Right cardiac atrium (tissue), 5 donors: ENCODE measurements at places on chromosomes 2 and 18. TPM values are rescaled to one million over a fixed set of nuclear protein-coding genes. Genes with fewer than 3 reads are reported as not detected.
A peak's percentile ranks its signal among the peaks of the same experiment; 100 is the strongest.

- DNase-seq = peak; percentile 86
Observed at GRCh38 chr18:13216711-13217465, 1.7 kb upstream of the LDLRAD4 start.

DNA sequence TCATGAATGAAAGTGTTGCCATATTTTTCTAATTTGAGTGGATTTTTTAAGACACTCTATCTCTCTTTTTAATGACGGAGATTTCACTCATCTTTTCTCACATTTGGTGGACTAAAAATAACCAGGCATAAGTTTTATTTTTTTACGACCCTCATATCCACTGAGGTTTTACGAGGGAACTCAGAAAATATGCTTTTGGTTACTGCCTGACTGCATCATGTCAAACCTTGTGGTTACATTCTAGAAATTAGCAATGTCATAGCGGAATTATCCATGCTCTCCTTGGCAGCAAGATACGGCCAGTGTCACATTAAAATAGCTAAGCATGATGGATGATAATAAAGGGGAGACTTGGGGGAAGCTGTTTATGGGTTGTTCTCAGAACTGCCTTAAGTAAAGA lies 428.6 kb upstream of the FSHR start:
- DNase-seq = no peak

GRCh38 chr2:240856151-240856980 lies 12.3 kb upstream of the AGXT start:
- DNase-seq = peak; percentile 46

GRCh38 chr2:234995332-234996068 lies 43.7 kb downstream of the SH3BP4 start:
- DNase-seq = no peak

GRCh38 chr18:28485918-28486317 lies 309.0 kb upstream of the CDH2 start:
- no peak for DNase-seq

GRCh38 chr18:25291150-25291549 lies 60.8 kb downstream of the ZNF521 start:
- no peak for DNase-seq

- DNase-seq = peak; percentile 72
Observed at GRCh38 chr2:241803387-241804325, 5.3 kb upstream of the NEU4 start.

DNA sequence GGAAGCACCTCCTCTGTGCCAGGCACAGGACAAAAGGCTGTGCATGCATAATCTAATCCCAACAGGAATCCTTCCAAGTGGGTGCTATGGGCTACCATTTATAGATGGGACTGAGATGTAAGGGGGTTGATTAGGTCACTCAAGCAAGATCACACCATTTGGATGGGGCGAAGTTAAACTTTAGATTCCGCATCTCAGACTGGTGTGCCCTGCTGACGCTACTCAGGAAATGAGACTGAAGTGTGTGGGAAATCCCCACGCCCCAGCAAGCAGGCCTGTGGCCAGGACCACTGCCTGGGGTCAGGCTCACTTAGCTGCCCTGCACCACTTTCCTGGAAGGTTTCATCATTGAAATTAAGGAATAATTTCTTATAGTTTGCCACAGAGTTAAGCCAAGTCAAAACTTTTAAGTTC lies 70.5 kb upstream of the PPP1CB start:
- DNase-seq = peak; percentile 53

- DNase-seq = no peak
Observed at GRCh38 chr2:60433018-60433596, 120.3 kb downstream of the BCL11A start.

DNA sequence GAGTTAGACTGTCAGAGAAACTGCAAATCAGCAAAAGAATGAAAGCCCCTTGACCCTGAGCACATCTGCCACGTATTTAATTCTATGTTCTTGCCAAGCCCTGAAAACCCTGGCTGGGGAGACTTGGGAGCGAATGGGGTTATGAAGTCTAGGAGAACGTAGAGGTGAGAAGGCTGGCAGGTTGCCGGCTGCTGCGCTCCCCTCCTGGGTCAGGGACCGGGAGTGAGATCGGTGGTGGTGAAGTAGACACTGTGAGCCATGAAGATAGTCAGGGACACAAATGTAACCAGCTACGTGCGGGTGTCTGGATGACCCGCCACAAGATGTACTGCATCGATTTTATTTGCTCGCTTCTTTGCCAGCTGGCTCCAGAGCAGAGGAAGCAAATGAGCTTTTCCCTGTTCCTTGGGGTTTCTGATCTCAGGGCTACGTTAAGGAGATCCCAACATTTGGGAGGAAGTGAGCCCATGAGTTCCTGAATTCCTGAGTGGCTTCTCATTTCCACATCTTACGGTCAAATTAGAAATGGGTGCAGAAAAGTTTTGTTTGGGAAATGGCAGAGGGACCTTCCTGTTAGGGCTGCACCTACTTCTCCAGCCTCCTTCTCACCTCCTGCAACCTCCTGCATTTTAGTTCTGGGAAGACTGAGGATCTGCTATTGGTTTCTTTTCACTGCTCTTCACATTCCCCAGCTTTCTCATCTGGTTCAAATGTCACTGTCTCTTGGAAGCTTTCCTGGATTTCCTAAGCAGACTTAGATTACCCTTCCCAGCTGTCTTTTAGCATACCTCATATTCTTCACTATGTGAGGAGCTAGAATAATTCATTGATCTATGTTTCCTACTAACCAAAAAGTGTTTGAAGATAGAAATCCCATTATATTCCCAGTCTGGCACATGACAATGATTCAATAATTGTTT lies 360.6 kb downstream of the ZNF521 start:
- peak; percentile 83 for DNase-seq

DNA sequence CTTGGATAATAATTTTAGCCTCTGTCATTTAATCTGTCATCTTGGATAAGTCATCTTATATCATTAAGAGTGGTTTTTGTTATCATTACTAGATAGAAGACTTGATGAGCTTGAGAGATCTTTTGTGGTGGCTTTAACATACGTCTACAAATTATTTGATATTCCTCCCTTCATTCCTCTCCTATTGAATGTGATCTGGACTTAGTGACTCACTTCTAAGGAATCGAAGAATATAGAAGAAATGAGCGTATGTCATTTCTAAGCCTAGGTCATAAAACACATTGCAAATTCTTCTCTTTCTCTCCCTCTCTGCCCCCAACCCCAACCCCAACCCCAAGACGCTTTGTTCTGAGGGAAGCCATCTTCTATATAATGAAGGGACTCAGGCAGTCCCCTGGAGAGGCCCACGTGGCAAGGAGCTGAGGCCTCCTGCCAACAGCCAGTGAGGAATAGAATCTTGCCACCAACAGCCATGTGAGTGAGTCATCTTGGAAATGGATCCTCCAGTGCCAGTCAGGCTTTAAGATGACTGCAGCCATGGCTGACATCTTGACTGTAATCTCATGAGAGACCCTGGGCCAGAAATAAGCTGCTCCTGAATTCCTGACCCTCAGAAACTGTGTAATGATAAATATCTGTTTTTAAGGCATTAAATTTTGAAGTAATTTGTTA lies 221.6 kb upstream of the SP5 start:
- no peak for DNase-seq

- no peak for DNase-seq
Observed at GRCh38 chr2:207928079-207928478, 97.2 kb downstream of the PLEKHM3 start.

DNA sequence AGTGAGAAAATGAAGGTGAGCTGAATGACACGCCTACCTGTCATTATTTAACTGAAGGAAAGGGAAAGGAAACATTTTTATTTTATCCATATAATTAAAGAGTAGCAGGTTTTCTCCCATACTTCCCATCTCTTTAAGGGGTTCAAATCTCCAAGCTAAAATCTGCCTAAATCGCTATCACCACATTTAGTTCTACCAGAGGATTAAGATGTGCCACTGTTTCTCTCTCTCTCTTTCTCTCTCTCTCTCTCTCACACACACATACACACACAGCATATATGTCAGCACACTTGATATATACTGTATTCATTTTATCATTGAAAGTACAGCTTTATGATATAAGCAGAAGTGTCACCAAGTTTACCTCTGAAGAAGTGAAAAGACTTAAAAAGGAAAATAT lies 3.1 kb downstream of the WIPF1 start:
- no peak for DNase-seq

GRCh38 chr18:56186319-56186718 lies 452.1 kb downstream of the TXNL1 start:
- DNase-seq = no peak

DNA sequence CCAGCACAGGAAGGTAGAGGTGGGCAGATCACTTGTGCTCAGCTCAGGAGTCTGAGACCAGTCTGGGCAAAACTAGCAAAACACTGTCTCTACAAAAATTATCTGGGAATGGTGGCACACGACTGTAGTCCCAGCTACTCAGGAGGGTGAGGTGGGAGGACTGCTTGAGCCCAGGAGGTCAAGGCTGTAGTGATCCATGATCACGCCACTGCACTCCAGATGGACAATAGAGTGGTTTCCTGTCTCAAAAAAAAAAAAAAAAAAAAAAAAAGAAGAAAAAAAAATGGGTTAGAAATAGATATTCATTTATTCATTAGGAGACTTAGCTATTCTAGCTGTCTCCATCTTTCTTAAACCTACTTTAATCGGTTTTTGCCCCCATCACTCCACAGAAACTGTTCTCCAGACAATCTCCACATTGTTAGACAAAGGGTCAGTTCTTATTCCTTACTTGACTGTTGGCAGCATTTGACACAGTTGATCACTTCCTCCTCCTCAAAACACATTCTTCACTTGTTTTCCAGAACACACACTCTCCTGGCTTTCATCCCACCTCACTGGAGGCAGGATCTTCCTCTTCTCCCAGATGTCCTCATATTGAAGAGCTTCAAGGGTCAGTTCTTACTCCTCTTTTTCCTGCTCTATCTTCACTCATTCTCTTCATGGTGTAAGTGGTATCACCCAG lies 103.1 kb downstream of the DTNB start:
- no peak for DNase-seq

DNA sequence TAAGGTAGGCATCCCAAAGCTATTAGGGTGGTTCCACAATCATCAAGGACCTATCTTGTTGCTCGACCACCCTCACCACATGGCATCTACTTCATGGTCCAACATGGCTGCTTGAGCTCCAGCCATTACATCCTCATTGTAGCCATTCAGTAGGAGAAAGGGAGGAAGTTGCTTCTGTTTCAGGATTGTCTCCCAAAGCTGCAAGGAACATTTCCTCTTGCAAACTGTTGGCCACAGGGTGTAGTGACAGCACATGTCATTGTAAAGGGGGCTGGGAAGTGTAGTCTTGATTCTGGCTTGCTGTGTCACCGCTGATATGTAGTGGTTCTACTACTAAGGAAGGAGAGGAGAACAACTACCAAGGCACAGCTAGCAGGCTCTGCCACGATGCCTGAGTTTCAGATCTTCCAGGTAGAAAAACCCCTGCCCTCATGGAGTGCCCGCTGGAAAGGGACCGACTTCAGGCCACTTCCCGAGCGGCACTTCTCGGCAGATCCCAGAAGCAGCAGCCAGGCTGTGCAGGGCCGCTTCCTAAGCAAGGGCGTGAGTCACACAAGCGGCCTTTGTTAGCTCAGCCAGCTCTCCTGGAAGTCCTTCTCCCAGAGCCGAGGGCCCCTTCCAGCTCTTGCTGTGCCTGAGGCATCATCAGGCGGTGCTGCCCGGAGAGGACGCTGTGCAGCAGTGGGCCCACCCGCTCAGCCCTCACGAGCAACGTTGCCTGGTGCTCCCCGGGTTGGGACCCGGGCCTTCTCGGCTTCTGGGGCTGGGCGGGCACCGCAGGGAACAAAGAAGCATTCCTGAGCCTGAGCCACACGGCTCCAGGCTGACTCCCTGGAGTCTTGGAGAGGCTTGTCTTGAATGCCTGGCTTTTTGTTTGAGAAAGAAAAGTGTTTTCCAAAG lies 58.2 kb downstream of the HS6ST1 start:
- DNase-seq = peak; percentile 82

DNA sequence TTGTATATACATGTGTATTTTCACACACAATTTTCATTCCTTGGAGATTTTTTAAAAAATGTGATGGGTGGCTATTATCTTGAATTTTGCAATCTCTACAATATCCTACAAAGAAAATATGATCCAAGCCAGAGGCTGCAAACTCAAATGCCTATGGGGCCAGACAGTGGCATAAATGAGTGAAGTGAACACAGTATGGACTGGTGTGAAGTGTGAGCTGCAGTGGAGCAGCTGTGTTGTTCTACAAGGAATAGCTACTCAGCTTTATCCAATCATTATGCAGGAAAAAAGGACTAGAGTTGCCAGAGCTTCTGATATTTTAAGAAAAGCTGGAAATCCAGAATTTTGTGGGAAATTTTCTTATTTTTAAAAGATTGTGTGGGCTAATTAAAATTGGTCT lies 62.1 kb downstream of the ARHGEF33 start:
- DNase-seq = no peak

DNA sequence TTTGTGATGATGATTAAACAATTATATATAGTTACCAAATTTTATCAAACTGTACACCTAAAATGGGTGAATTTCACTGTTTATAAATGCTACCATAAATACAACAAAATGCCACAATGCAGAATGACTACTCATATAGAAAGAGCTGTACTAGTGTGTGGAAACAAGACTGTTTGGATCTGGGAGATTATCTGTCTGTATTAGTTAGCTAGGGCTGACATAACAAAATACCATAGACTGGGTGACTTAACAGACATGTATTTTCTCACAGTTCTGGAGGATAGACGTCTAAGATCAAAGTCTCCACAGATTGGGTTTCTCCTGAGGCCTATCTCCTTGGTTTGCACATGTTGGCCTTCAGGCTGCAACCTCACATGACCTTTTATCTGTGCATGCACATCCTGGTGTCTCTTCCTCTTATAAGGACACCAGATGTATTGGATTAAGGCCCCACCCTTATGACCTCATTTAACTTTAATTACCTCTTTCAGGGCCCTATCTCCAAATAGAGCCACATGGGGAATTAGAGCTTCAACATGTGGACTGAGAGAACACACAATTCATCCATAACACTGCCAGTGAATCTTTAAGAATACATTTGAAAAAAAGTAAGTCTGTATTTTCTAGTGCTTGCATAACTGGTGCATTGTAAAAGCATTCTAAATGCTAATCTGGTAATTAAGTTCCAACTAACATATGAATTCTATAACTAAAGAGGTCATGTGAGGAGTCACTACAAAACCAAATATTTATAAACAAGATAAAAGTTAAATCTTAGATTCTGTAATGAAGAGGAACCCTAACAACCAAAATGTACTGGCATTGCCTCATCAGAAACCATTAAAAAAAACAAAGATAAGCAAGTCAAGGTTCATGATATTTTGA lies 699.6 kb downstream of the NYAP2 start:
- no peak for DNase-seq

GRCh38 chr2:185144159-185144919 lies 546.0 kb downstream of the ZNF804A start:
- no peak for DNase-seq

GRCh38 chr2:2791031-2791430 lies 460.0 kb upstream of the MYT1L start:
- no peak for DNase-seq

The CYTIP gene
- 1.3 TPM for polyA plus RNA-seq

The FZD7 gene
- 8.0 TPM for polyA plus RNA-seq

The HOXD10 gene
- not detected for polyA plus RNA-seq

The UGT1A3 gene
- polyA plus RNA-seq = not detected

The SP140 gene
- polyA plus RNA-seq = 0.36 TPM

The SKA1 gene
- 0.14 TPM for polyA plus RNA-seq

The ARHGEF33 gene
- 0.29 TPM for polyA plus RNA-seq

The DSG1 gene
- polyA plus RNA-seq = 0.34 TPM

The GLI2 gene
- 0.86 TPM for polyA plus RNA-seq
